ENCODE measurements at places on chromosomes 16 and 17.
A peak's percentile ranks its signal among the peaks of the same experiment; 100 is the strongest.

DNA sequence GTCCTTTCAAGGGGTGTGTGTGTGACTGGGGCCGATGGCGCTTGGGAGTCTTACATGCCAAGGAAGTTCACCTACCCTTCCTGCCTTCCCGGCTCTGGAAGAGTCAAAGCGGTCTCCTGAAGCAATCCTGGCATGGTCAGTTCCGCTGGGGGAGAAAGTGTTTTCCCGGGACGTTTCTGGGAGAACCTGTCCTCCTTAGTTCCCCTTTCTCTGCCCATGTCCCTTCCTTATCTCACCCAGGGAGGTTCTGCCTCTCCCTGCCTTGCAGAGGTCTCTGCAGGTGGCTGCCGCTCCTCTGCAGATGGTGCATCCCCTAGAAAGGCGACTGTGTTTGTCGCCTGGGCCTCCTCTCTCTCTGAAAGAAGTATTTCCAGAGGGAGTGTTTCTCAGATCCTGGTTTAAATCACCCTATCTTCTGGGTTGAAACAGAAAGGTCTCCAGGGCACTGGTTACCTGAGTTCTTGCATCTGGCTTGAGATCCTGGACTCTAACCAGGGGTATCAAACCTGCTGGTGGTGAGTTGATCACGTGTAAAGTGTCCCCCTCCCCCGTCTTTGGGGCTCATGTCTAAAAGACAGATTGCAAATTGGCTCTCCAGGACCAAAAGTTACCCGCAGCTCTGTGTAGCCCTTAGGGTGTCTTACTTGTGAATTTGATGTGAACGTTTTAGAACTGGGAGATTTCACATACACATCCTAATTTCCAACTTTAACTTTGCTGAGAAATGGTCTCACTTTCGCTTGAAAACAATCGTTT lies 1.9 kb downstream of the PRKCB start:
- peak; percentile 38 for DNase-seq

DNA sequence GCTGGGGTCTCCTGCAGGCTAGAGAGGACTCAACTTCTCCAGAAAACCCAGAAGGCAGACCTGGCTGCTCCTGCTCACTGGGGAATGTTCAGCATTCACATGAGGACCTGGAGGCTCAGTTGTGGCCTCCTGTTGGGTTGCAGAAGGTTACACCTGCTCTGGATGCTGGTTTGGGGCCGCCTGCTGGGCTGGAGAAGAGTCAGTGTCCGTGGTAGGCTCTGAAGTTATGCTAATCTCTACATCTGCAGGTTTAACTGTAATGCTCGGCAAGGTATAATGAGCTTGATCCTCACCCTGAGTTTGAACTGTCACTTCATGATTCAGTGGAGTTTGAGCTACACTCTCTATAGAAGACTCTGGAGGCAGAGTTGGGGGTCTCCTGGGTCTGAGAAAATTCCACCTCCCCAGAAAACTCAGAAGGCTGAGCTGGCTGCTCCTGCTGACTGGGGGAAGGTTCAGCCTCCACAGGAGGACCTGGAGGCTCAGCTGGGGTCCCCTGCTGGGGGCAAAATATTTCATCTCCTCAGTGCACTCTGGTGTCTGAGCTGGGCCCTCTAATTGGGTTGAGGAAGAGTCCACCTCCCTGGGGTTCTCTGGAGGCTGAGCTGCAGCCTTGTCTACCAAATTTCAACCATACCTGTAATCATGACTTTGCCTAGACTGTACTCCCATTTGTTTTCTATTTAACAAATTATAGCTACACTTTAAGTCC lies 23.5 kb downstream of the RDM1 start:
- no peak for DNase-seq

DNA sequence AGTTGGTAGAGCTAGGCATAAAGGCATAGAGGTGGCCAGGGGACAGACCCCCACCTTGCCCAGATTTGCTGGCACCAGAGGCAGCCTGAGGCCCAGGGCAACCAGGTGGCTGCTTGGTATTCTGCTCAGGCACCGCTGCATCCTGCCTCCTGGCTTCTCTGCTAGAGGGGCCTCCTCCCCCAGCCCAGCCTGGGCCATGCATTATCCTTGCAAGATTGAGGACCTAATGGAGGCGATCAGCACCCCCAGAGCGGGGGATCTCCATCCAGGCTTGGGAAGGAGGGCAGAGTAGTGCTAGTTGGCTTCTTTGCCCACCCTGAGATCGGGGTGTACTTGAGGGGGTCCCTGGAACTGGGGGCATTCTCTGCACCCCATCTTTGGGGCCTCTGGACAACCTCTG lies 23.8 kb downstream of the CDK5RAP3 start:
- DNase-seq, result no peak

DNA sequence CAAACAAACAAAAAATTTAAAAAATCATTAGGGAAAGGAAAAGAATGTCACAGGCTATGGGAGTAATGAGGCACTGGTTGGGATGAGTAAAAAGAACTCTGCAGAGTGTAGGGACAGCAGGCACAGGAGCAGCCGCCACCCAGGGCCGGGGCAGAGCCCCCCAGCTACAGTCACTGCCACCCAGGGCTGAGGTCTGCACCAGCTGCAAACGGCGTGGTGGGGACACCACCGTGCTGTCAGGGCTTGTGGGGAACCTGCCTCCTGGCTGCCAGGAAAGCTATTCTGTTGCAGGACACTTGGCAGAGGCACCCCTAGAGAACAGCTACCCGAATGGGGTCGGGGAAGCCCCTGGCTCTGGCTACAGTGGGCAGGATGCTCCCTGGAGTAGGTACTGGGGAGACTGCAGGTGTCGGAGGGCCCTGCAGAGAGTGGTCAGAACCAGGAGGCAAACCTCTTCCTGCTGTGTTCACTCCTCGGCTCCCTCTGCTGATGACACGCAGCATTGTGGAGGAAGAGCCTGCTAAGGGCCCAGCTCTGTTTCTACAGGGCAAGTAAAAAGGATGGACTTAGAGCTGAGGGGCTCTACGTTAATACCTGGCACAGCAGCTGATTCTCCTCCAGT lies 32.3 kb upstream of the CAPN15 start:
- DNase-seq, result peak; percentile 28

- DNase-seq, result no peak
Observed at GRCh38 chr16:3465911-3466584, 22.6 kb downstream of the NAA60 start.

- DNase-seq, result no peak
Observed at GRCh38 chr17:69060822-69061221, at the start of gene ABCA9. TSS of gene ABCA9 (minus strand) at chr17:69060927. CDS start at chr17:69051126, 9,801 bp downstream.

GRCh38 chr17:19650826-19651225 lies 2.3 kb downstream of the ALDH3A2 start:
- DNase-seq, result no peak

GRCh38 chr16:2143878-2144485 lies 4.4 kb upstream of the RAB26 start:
- no peak for DNase-seq

DNA sequence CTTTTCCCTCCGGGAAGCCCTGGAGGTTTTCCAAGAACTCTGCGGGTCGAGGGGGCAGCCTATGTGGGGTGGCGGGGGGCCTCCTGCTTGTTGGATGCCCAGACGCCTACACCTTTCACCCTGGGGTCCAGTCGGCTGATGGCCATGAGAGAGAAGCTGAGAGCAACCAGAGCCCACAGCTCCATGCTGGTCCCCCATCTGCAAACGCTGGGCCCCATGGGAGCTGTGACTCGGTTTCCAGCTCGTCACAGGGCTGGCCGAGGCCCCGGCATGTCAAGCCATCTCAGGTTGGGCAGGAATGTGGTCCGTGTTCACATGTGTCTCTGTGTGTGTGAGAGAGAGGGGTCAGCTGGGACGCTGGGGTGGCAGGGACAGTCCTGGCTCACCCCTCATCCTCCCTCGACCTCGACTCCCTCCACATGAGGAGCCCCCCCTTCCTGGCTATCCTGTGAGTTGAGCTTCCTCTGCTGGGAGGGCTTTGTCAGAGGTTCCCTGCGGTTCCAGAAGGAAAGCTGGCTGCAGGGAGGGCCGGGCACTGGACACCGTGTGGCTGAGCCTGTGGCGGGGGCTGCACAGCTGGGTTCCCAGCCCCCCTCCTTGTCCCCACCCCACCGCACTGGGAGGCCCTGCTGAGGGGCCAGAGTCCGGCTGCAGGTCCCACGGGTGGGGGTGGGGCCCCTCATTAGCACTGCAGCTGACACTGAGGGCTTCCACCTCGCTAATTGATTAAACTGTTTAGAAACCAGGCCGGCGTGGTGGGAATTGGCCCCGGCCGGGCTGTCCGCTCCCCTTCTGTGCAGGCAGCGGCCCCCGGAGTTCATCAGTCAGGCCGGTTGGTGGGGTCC lies 19.1 kb downstream of the METRNL start:
- DNase-seq, result no peak

All from germinal center (tissue), 1 donor.